Stimulated activated CD8-positive, alpha-beta memory T cell treated with anti-CD3 and anti-CD28 coated beads, Interleukin-4, amount 100 ng/mL, for 4 hours (primary cell): ENCODE measurements at places on chromosomes 1 and 21.

DNA sequence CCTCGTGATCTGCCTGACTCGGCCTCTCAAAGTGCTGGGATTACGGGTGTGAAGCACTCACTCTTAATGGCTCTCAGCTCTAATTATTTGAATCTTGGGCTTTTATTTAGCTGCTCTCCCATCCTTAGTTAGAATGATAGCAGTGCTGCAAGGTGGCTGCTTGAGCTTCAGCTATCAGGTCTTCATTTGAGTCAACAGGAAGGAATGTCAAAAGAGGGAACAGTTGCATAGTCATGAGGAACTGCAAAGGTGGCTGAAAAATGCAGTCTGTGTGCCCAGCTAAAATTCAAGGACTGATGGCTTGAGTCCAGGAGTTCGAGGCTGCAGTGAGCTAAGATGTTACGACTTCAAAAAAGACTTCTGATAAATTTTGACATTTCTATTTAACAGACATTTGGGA is 55.6 kb downstream of the UCK2 start:
- no peak for DNase-seq

- no peak for DNase-seq
These were observed 3.4 kb downstream of the TAL1 start for GRCh38 chr1:47228644-47229030.

DNA sequence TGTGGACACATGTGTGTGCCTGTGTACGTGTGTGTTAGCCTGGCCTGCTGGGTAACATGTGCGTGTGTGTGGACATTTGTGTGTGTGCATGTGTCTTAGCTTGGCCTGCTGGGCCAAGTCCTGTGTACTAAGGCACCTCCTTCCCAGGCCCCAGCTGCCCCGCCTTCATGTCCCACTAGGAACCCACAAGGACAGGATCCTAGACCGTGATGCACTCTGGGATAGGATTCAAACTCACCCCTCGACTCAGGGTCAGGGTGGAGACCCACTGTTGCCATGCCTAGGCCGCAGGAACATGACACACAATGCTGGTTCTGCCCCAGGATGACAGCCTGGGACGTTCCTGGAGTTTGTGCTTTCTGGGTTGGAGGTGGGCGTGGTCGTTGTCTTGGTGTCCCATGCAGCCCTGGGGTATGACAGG is 89.9 kb upstream of the TMPRSS2 start:
- no peak for DNase-seq

GRCh38 chr1:116409751-116410191 is 36.7 kb downstream of the ATP1A1 start:
- no peak for DNase-seq

GRCh38 chr21:39645331-39645730 is 32.6 kb downstream of the B3GALT5 start:
- no peak for DNase-seq
